CD8-positive, alpha-beta memory T cell (primary cell): ENCODE measurements at places on chromosomes 6 and 20. TPM values are rescaled to one million over a fixed set of nuclear protein-coding genes. Genes with fewer than 3 reads are reported as not detected.

GRCh38 chr6:16236631-16237199 is 1.7 kb upstream of the GMPR start:
- no peaks in the 10 kb centered on the region for H3K27me3 ChIP-seq
- H3K36me3 ChIP-seq: no peaks in the 10 kb centered on the region
- no peak for DNase-seq
- H3K4me3 ChIP-seq: no peak overlapping the region
- H3K4me1 ChIP-seq: peaks cover 25% of the 10 kb centered on the region

GRCh38 chr6:162733489-162733888 is 5.7 kb downstream of the PACRG start:
- H3K27ac ChIP-seq: no peak overlapping the region
- no peak for DNase-seq
- no peaks in the 10 kb centered on the region for H3K4me1 ChIP-seq
- H3K36me3 ChIP-seq: no peaks in the 10 kb centered on the region
- H3K27me3 ChIP-seq: no peaks in the 10 kb centered on the region
- no peak overlapping the region for H3K4me3 ChIP-seq

- H3K4me3 ChIP-seq: no peak overlapping the region
- H3K27me3 ChIP-seq: no peaks in the 10 kb centered on the region
- DNase-seq: no peak
- H3K4me1 ChIP-seq: no peaks in the 10 kb centered on the region
These were observed 2.3 kb downstream of the THBD start for GRCh38 chr20:23047001-23047737.

- no peaks in the 10 kb centered on the region for H3K36me3 ChIP-seq
- H3K4me3 ChIP-seq: no peak overlapping the region
- no peaks in the 10 kb centered on the region for H3K27me3 ChIP-seq
- H3K4me1 ChIP-seq: no peaks in the 10 kb centered on the region
These were observed 432 bp upstream of the KHDRBS2 start for GRCh38 chr6:62286470-62286843.

The NHSL1 gene
- total RNA-seq: 0.71 TPM

The PRDM13 gene
- 0.07 TPM for total RNA-seq
